Pancreas (tissue), 10 donors: ENCODE measurements at places on chromosomes 7 and 10. TPM values are rescaled to one million over a fixed set of nuclear protein-coding genes. Genes with fewer than 3 reads are reported as not detected.
A peak's percentile ranks its signal among the peaks of the same experiment; 100 is the strongest.

GRCh38 chr7:27339478-27339877 lies 96.9 kb downstream of the EVX1 start:
- DNase-seq, result no peak

GRCh38 chr7:78448911-78449310 lies 650.3 kb downstream of the PHTF2 start:
- DNase-seq, result no peak

TMEM178B gene
- 2.3 TPM for total RNA-seq

DNA sequence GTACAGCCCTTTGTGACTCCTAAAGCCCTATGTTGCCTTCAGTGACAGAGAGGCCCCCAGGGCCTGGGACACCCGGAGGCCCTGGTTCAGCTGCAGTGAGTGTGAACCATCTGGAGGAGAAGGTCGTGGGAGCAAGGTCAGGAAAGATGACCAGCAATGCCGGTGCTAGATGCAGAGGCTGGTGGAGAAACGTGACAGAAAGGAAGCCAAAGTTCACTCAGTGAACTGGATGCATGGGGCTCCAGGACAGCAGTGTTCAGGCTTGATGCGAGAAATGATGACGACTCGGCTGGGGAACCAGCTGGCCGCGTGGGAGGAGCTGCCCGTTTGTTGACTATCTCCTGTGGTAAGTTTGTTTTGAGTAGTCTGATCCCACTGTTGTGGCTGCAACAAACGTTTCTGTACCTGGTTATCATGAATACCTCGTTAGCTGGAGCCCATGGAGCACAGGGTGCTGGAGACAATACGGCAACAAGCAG lies 54.1 kb upstream of the MKRN1 start:
- no peak for DNase-seq

- DNase-seq, result no peak
Observed at GRCh38 chr7:104621321-104621720, 292.9 kb downstream of the LHFPL3 start.

GRCh38 chr10:6694447-6695140 lies 114.5 kb upstream of the PRKCQ start:
- no peak for DNase-seq

DNA sequence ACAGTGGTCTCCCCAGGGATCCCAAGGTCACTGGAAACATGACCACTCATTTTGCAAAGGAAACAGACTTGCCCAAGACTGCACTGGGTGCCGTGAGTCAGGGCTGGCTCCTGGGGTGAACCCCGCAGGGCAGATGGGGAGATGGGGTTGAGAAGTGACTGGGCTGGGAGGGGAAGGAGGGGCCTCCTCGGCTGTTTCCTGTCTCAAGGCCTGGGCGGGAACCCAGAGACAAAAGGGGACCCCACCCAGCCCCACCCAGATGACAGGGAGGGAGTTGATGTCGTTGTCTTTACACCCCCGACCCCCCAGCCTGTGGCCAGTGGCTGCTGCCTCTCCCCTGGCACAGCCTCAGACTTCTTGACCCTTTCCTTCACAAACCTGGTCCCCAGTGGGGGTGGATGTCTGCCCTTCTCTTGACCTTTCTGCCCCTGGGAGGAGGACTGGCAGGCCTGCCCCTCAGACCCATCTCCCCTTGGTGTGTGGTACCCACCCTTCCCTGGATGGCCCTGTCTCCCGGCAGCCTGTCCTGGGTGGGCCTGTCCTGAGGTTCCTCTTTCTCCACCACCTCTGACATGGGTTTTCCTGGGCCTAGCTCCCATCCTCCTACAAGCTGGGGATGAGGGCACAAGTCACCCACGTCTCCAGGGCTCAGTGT lies 1.4 kb downstream of the MYO1G start:
- peak; percentile 45 for DNase-seq

- no peak for DNase-seq
Observed at GRCh38 chr7:44288381-44288685, 37.1 kb downstream of the CAMK2B start.

NAT16 gene
- total RNA-seq, result 0.49 TPM

DNA sequence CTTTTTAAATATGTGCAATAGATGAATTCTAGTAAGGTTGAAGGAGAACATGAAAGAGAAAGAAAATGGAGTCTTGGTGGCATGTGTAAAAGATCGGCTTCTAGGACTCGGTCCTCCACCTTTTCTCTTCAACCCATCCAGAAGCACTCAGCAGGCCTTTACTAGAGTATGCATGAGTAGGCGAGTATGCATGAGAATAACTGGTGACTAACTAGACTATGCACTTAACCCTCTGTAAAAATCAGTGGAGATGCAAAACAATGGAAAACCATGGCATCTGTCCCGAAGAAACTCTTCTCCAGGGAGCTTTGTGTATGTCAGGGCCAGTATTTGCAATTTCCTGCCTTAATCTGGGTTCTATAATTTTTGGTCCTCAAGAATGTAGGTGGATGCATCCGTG lies 40.0 kb upstream of the GRB10 start:
- no peak for DNase-seq

LIPF gene
- total RNA-seq, result not detected

- no peak for DNase-seq
Observed at GRCh38 chr10:71388583-71389310, 8.0 kb upstream of the CDH23 start.
